ENCODE measurements at places on chromosomes 4 and X. TPM values are rescaled to one million over a fixed set of nuclear protein-coding genes. Genes with fewer than 3 reads are reported as not detected.
A peak's percentile ranks its signal among the peaks of the same experiment; 100 is the strongest.

The OPHN1 gene
- 7.0 TPM for total RNA-seq

The ADH7 gene
- not detected for total RNA-seq

- DNase-seq = peak; percentile 49
Observed at GRCh38 chr4:112147697-112148096, 2.4 kb downstream of the FAM241A start.

The CNKSR2 gene
- total RNA-seq = 25.3 TPM

DNA sequence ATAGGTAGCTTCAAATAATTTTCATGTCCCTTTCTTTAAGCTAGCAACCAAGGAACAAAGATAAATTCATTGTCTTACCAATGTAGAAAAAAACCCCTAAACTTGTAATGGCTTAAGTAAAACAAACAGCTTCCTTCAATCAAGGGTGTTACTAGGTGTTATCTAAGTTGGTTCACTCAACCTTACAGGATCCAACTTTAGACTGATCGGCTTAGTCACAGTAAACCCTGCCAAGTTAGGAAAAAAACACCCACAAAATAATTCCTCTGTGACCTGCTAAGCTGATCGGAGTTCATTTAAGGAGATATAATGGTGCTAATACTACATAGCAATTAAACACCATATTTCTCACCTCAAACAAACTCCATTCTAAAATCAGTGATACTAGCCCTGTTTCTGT lies 10.1 kb downstream of the AIFM1 start:
- no peak for DNase-seq

The USP27X gene
- total RNA-seq = 2.9 TPM

The COL4A5 gene
- total RNA-seq = 228 TPM

The GABRG1 gene
- not detected for total RNA-seq

The LAGE3 gene
- total RNA-seq = 71.2 TPM

The MAGED4B gene
- 32.1 TPM for total RNA-seq

The VCX gene
- total RNA-seq = not detected

The ZNF732 gene
- 1.7 TPM for total RNA-seq

The FGA gene
- total RNA-seq = not detected

The WDR17 gene
- total RNA-seq = 0.95 TPM

The TEC gene
- total RNA-seq = 4.1 TPM

DNA sequence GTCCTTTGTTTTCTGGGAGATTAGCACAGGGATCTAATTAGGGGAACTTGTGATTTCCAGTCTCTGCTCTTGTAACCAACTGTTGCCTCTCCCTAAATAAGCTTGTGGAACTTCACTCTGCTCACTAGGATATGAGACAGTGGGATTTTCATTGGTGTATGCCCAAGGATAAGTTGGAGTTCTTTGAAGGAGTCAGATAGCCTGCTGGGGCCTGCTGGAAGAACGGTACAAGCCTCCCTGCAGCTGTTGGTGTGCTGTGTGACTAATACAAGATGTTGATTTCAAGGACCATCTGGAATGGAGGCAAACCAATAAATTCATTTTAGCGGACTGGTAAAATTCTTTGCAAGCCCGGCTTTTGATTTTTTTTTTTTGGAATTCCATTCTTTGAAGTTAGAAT lies 167.0 kb downstream of the AASDH start:
- DNase-seq = no peak

DNA sequence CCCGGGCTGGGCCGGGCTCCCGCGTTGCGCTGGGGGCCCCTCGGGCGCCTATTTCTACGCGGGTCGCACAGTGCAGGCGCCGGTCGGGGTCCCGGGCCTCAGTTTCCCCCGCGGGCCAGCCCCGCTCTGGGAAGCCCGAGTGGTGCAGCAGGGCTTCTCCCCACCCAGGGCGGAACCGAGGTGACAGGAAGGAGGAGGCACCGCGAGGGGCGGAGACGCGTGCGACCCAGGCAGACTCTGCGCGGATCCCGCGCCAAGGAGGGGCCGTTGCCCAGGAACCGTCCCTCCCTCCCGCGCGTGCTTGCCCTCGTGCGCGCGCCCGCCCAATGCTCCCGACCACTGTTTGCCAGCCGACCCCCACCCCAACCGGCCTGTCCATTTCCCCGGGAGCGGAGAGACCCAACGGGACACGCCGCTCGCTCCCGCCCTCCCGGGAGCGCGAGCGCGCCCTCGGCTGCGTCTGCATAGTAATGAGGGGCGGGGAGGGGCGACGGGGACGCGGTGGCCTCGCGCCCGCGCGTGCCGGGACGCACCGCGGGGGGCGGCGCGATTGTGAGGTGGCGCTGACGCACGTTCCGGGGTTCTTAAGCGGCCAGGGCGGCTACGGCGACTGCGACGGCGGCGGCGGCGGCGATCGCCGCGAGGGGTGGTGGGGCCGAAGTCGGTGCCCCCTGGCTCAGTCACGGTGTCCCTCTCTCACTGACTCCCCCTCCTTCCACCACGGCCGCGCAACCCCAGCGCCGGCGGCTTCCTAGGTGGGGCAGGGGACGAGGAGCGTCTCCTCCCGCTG lies at the start of gene CPEB2:
CPEB2 (plus strand) TSS at position 613 of the 790 bp plus-strand sequence. CDS start 193 bp downstream, outside the sequence.
- peak; percentile 98 for DNase-seq

DNA sequence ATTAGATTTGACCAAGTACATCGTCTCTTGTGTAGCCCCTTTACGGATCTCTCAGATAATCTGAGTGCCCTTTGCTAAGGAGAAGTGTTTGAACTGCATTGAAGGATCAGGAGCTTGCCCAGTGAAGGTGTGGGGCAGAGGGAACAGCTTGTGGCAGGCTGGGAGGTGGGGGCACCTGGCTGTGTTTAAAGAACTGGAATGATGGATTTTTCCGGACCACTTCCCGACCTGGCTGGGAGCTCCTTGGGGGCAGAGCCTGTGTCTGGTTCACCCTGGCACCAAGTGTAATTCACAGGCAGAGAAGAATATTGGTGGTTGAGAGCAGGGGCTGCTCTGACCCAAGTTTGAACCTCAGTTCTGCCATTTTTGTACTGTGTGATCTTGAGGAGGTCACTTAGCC lies 18.5 kb downstream of the TBC1D14 start:
- DNase-seq = no peak

- peak; percentile 38 for DNase-seq
Observed at GRCh38 chrX:101191217-101191750, 28.3 kb upstream of the DRP2 start.

DNA sequence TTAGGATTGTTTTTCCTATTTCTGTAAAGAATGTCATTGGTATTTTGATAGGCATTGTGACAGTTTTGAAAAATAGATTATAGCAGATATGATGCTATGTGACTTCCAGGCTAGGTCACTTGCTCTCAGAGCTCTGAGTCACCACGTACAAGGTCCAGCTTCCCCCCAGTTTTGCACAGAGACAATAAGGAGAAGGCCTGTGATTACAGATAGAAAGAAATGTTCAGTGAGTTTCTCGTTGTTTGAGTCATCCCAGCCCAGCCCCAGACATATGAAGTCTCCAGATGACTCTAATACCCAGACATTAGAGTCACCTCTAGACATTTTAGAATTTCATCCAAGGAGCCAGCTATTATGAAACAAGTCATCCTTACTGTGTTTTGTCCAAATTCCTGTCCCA lies 57.2 kb downstream of the MFAP3L start:
- DNase-seq = no peak

GRCh38 chrX:134020910-134021309 lies 35.5 kb upstream of the GPC3 start:
- DNase-seq = peak; percentile 30

DNA sequence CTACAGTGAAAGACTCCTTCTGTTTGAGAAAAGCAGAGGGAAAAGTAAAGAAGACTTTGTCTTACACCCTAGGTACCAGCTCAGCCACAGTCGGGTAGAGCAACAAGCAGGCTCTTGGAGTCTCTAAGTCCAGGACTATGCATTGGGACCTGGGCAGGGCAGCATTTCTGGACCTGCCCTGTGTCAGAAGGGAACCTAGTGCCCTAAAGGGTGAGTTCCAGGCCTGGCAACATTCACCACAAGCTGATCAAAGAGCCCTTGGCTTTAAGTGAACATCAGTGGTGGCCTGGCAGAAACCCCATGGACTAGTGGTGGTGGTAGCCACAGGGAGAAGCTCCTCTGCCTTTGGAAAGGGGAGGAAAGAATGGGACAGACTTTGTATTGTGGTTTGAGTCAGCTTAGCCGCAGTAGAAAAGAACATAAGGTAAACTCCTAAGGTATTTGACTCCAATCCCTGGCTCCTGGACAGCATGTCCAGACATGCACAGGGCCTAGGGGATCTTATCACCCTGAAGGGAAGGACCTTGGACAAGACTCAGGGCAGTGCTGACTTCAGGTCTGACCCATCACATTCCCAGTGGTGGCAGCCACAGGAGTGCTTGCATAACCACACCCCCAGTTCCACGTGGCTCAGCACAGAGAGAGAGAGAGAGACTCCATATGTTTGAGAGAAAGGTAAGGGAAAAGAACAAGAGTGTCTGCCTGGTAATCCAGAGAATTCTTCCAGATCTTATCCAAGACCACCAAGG lies 32.6 kb downstream of the CCDC158 start:
- no peak for DNase-seq

The MECP2 gene
- total RNA-seq = 64.5 TPM

DNA sequence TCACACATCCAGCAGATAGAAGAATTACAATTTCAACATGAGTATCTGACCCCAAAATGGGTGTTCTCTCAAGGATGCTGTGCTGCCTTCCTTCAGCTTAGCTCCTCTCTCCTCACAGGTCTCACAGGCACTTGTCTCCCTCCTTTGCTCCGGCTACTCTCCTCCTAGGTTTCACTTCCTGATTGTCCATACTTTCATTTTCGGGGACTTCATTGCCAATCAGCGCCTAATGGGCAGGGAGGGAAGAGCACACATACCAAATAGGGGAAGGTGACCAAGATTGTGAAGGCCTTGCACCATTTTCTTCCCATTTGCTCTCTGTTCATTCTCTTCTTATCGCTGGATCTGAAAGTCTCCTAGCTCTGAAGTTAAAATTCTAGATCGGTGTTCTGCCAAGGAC lies 125.4 kb upstream of the EOLA2 start:
- no peak for DNase-seq

The XAGE1A gene
- not detected for total RNA-seq

GRCh38 chr4:75992462-75992861 lies 1.7 kb upstream of the SDAD1 start:
- no peak for DNase-seq
